ENCODE measurements at places on chromosomes 12 and 14.

GRCh38 chr12:89993632-89994031 is 285.0 kb upstream of the ATP2B1 start:
- no peak for DNase-seq

DNA sequence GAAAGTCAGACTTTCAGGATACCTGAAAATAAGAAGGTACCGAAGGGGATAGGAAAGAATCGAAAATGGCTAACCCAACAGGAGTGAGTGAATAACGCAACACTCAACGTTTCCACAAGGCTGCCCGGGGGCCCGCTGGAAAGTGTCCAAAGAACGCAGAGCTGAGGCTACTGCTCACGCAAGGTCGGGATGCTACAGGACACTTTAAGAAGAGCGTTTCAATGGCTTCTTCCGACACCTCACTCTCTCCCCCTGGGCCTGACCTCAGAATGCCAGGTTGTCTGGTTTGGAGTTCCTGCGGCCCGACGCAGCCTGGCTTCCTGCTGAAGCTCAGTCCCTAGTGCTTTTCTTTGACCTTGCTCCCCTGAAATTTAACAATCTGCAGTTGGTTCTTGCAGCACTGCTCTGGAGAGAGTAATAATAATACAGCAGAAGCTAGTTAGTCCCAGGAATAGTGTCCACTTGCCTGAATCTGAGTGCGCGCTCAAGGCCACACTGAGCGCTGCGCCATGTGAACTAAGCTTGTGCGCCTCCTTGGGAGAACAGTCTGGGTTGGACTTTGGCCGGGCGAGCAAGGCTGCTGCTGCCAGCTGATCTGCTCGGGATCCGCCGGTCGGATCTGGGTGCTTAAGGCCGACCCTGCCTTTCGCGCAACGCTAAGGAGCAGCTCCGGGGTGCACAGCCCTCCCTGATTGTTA is 2.0 kb upstream of the ALX1 start:
- DNase-seq: no peak

GRCh38 chr14:33307691-33308251 is 369.1 kb downstream of the NPAS3 start:
- no peak for DNase-seq

DNA sequence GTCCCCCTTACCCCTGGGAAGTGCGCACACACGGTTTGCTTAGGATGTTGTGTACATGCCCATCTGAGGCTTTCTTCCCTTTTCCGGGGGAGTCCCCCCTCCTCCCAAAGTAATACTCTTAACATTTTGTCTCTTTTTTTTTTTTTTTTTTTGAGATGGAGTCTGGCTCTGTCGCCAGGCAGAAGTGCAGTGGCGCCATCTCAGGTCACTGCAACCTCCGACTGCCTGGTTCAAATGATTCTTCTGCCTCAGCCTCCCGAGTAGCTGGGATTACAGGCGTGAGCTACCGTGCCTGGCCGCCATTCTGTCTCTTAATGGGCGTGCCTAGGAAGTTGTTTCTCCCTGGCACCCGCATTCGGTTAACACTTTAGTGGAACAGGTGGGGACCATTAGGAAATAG is 4.5 kb upstream of the GMFB start:
- DNase-seq: peak; percentile 63

DNA sequence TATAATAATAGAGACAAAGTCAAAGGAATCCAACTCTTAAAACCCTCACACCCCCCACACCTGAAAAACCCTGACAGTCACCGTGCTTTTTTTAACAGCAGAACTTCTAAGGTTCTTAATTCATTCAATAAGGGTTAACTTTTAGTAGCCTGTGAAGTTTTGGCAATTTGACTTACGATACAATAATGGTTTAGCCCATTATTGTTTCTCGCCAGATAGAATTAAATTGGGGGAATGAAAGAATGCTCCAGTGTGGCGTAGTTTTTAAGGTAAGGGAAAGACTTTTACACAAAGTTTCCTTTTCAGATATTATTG is 604 bp upstream of the MAGOHB start:
- DNase-seq: no peak

- DNase-seq: no peak
Measured at GRCh38 chr12:43763769-43764168, 5.0 kb downstream of the IRAK4 start.

GRCh38 chr14:58638231-58639197 is 752 bp downstream of the DACT1 start:
- peak; percentile 46 for DNase-seq

- DNase-seq: no peak
Measured at GRCh38 chr12:128629979-128630378, 193.8 kb downstream of the SLC15A4 start.

DNA sequence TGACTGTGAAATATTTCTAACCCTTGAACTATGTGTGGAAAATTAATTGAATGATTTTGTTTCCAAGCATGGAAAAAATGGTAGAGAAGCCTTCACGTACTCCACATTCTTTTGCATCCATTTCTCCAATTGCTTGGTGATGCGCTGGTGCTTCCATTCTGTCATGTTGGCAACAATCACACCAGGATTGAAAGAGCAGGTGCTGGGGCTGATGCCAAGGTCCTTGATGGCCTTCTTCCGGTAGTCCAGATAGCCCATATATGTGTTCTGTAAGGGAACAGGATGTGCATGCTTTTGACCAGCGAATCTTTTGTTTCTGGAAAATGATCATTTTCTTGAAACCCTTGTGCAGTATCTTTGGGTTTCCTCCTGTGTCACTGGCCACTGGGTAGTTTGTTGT is 28.6 kb downstream of the TDG start:
- no peak for DNase-seq

GRCh38 chr14:49303946-49304516 is 282.1 kb downstream of the RPS29 start:
- DNase-seq: peak; percentile 41

GRCh38 chr14:98721061-98721460 is 550.9 kb downstream of the BCL11B start:
- no peak for DNase-seq

DNA sequence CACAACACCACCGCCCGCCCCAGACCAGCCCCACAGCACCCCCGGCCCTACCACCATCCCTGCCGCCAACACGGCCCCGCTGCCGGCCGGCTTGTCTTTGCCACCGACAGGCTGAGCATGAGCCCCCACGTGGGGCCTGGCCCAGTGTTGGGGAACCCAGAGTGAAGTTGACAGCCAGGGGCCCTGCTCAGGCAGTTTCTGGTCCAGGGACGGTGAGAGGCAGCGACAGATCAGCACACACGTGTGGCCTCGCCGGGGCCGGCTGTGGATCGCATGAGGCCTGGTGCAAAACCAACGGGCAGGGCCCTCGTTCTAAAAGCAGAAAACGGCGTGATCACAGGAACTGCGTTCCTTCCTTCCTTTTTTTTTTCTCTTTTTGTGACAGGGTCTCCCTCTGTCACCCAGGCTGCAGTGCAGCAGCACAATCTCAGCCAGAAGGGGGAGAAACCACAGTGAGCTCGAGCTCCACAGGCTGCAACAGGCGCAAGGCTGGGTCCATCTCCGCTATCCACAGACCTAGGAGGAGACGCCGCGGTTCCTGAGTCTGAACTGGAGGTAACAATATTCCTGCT is 50.5 kb upstream of the FBRSL1 start:
- DNase-seq: no peak

- no peak for DNase-seq
Measured at GRCh38 chr14:32399920-32400319, 70.8 kb downstream of the AKAP6 start.

Data from ELF-1 (cell line).